ENCODE measurements at places on chromosomes 2 and 18.

DNA sequence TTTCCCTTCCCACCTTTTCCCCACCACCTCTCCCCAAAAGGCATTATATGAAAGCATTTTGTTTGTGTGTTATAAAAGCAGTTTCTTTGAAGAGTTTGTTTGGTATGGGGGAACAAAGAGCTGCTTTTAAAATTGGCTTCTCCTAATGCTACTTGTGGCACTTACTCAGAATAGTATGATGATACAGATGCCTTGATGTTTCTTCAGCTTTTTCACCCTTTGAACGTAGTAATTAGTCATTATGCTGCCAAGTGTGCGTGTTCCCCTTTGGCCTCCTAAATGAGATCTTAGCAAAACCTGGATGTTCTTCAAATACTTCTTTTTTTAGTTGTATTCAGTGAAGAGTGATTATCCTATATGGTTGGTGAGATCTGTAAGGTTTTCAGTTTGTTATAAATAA, 183.4 kb downstream of the PTGR3 start:
- no peak for DNase-seq

GRCh38 chr2:237692601-237693290, 65.4 kb downstream of the LRRFIP1 start:
- no peak for DNase-seq

- DNase-seq, result no peak
These were observed 181.3 kb upstream of the HAAO start for GRCh38 chr2:42973726-42974125.

DNA sequence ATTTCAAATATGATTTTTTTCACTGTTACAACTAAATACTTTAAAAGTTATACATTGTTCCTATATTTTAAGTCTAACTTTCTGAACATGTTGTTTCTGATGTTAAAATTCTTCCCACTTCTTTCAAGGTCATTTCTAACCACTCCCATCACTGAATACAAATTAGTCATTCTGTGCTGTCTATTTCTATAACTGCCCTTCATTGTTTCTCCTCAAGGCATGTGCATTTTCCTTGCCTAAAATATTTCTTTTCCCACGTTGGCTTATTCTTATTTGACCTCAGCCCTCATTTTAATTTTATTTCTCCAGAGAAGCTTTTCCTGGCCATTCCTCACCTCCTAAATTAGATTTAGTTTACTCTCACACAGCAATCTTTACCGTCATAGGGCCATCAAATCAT, 198.9 kb upstream of the GULP1 start:
- DNase-seq, result no peak

GRCh38 chr18:3230401-3231334, 10.9 kb upstream of the MYOM1 start:
- no peak for DNase-seq

GRCh38 chr2:217919204-217919603, 83.6 kb downstream of the TNS1 start:
- no peak for DNase-seq

DNA sequence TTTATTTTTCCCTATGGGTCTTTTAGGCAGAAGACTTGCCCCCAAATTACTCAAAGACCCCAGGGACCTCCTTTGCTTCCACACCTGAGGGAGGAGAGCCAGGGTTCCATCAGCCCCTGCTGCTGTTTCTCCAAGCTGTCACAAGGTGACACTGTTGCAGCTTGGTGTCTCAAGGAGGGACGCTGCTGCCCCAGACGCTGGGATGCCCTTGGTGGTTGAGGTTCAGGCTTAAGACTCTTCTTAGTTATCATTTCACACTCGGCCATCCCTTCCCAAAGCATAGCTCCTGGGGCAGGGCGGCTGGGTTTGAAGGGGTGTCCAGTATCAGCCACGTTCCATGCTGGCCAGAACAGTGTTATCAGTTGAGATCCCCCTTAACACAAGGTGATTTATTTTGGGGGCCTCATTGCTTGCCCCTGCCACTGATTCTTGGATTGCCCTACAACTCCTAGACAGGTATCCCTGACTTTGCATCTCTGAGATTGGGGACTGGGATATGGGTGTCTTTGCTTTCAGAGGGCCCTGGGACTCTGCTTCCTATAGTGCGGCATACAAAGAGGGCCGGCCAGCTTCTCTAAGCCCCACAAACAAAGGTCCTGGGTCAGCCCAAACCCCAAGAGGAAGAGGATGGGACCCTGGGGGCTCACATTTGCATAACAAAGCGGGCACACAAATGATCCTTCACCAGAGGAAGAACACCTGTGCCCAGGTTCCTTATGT, 22.7 kb downstream of the GPR55 start:
- peak; percentile 13 for DNase-seq

DNA sequence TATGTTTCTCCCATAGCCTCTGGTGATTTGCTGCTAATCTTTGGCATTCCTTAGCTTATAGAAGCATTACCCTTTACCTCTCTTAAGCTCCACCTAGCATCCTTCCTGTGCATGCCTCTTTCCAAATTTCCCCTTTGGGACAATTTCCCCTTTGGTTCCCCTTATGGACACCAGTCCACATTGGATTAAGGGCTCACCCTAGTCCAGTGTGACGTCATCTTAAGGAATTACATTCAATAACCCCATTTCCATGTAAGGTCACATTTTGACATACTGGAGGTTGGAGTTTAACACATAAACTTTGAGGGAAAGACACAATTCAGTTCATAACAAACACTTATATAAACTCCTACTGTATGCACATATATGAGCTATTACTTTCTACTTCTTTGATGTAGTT, 916.6 kb downstream of the SLC4A3 start:
- DNase-seq, result no peak

- no peak for DNase-seq
These were observed 110.8 kb downstream of the FSHR start for GRCh38 chr2:49043405-49043982.

GRCh38 chr2:165953306-165953654, 296 bp downstream of the TTC21B start:
- no peak for DNase-seq

- DNase-seq, result no peak
These were observed 366.8 kb downstream of the TGIF1 start for GRCh38 chr18:3816610-3817363.

DNA sequence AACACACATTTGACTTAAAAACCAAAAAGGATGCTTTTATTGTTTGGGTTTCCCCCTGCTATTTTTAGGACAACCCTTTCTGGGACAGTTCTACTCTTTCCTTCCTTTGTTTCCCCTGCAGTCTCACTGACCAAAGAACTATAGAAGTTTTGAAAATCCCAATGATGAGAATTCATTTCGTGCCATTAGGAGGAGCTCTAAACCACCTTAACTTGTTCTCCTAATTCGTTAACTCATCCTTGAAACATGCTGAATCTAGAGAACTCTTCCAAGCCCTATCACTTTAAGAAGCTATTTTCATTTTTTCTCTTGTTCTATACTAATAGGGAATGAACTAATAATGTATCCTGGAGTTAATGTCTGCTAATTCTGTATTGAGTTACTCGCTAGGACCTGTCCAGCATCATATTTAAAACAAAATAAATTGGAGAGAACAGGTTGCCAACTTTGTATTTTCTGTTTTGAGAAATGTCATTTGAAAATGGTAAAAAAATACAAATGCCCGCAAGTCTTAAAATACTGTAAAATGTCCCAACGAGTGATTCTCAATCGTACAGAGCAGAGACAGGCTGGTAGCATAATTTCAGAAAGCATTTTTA, 62.9 kb downstream of the AFTPH start:
- DNase-seq, result no peak

DNA sequence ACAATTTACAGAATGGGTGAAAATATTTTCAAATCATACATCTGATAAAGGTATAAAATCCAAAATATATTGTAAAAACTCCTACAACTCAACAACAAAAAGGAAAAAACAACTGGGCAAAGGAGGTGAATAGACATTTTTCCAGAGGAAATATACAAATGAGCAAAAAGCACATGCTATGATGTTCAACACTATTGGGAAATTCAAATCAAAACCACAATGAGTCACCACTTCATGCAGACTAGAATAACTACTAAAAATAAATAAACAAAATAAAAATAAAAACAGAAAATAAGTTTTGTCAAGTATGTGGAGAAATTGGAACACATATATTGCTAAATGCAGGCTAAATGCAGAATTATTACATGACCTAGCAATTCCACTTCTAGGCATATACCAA, 120.9 kb downstream of the FSIP2 start:
- no peak for DNase-seq

DNA sequence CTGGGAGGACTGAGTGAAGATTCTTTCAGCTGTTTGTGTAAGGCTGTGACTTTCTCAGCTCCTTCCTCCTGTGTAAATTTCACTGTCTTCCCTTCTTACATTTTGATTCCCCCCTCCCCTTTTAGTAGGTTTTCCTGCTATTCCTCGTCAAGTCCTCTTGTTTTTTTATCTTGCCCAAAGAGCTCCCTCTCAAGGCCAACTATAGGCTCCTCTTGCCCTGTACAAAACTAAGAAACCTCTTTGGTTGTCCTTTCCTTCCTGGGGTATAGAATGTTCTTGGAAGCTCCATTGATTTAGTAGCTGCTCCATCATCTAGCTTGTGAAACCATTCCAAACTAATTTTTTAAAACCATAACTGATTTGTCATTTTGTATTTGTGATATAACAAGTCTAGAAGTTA, 7.3 kb downstream of the CCDC121 start:
- DNase-seq, result no peak

DNA sequence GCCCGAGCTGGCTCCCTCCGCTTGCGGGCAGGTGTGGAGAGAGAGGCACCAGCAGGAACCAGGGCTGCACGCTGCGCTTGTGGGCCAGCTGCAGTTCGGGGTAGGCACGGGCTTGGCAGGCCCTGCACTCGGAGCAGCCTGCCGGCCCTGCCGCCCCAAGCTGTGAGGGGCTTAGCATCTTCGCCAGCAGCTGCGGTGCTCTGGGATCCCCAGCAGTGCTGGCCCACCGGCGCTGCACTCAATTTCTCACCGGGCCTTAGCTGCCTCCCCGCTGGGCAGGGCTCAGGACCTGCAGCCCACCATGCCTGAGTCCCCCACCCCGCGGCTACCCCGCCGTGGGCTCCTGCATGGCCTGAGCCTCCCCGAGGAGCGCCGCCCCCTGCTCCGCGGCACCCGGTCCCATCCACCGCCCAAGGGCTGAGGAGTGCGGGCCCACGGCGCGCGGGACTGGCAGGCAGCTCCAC, 434.4 kb upstream of the RGPD4 start:
- DNase-seq, result no peak

- no peak for DNase-seq
These were observed 458.6 kb downstream of the FBXO15 start for GRCh38 chr18:73688851-73689711.

GRCh38 chr2:128374001-128374710, 55.5 kb upstream of the HS6ST1 start:
- no peak for DNase-seq

DNA sequence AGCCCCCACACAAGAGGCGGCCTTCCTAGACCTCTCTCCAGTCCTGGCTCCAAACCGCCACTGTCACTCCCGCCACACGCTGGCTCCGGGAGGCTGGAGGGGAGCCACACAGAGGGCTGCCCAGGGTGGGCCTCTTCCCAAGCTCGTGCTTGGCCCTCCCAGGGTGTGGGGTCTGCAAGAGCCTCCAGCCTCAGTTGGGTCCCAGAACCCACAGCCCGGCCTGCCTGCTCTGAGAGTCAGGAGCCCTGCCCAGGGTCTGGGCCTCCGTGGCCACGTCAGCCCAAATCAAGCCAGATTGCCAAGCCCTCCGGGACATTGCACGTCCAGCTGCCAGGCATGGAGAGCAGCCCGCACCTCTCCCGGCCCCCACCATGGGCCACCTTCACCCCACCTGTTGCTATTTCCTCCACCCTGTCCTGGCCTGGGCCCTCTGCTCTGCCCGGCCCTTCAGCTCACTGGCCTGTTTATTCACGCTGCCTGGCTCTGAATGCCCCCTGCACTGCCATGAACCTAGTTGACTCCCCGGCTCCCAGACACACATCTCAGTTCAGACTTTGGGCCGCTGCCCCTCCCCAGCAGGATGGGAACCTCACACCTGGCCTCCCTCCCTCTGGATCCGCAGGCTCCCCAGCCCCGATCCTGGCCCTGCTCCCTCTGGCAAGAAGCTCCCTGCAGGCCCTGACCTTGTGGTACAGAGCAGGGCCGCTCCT, 61.0 kb downstream of the BIN1 start:
- DNase-seq, result no peak

DNA sequence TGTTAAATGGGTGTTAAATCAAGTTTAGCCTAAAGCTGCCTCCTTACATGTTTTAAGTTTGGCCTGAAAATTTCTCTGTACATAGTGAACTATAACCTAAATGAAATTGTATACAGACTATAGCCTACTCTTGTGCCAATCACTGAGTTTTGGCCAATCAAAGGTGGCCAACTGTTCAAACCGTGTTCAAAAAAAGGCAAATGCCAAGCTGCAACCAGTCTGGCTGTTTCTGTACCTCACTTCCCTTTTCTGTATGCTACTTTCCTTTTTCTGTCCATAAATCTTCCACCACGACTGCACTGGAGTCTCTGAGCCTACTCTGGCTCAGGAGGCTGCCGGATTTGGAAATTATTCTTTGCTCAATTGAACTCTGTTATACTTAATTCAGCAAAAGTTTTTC, 121.0 kb downstream of the SPOPL start:
- DNase-seq, result no peak

Data from activated naive CD4-positive, alpha-beta T cell (primary cell).